ENCODE measurements at places on chromosomes 4 and X.
A peak's percentile ranks its signal among the peaks of the same experiment; 100 is the strongest.

DNA sequence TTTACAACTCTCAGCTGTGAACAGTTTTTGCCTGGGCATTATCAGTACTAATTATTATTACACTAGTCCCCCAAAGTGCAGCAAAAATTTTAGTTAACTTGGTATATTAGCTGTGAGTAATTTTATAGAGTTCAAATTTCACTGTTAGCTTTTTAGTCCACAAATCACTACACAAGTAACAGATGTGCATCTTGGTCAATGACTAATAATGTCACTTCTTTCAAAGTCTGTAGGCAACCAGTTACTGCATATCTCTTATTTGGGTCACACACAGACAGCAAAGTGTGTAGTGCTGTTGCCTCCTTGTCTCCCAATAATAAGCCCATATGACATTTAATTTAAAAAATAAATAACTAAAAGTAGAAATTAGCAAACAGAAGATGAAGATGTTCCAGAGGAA is 159.9 kb downstream of the SCFD2 start:
- DNase-seq: no peak

- DNase-seq: peak; percentile 21
Observed at GRCh38 chrX:48972220-48973164, 848 bp upstream of the KCND1 start.

GRCh38 chr4:22969287-22969896 is 276.7 kb downstream of the GBA3 start:
- no peak for DNase-seq

GRCh38 chr4:107586371-107586770 is 133.7 kb downstream of the PAPSS1 start:
- DNase-seq: no peak

DNA sequence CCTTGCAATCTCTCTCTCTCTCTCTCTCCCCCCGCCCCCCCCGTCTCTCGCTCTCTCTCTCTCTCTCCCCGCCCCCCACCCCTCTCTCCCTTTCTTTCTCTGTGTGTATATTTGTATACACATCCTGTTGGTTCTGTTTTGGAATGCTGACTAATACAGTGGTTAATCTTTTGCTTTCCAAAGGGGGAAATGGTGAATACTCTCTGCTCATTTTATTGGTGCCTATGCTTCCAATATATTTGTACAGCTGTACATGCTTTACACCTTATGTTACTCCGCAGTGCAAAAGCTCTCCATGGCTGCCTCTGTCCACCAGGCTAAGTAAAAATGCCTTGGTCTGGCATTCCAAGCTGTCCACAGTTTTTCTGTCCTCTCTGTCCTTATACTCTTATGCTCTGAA is 158.8 kb downstream of the RBMX2 start:
- no peak for DNase-seq

- DNase-seq: no peak
Observed at GRCh38 chr4:6751611-6752485, 30.7 kb upstream of the KIAA0232 start.

DNA sequence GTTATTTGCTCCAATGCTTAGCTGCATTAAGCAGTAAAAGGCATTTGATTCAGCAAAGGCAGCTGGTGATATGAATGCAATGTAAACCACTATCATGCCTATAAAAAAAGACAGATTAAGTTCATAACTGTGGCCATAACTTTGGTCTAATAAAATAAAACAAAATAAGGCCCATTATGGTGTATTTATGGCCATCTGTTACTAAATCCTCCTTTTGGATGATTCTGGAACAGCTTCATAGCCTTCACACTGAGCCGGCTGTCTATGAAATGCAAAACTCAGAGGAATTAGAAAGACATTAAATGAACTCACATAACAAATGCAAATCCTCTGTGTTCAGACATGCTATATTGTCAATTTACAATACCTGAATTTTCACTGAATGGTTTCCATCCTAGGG is 223.7 kb upstream of the FAT4 start:
- no peak for DNase-seq

DNA sequence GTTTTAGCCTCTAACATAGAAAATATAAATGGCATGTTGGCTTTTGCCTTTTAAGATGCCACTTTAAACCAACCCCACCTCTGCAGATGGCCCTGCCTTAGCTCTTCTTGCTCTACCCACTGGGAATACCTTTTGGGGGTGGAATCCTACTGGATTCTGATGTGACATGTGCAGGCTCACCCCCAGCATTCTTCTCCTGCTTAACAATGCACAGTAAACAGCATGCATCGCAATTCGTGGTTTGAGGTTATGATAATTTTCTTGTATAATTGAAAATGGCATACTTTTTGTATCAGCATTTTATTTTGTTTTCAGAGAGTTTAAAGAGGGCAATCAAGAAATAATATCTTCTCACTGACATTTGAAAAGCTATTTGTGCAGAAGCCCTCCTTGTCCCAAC is 167.9 kb downstream of the AREG start:
- no peak for DNase-seq

- no peak for DNase-seq
Observed at GRCh38 chr4:25446611-25447010, 69.5 kb downstream of the ANAPC4 start.

GRCh38 chr4:13285336-13285735 is 198.8 kb downstream of the RAB28 start:
- no peak for DNase-seq

Data from GDM1 (cell line).